ENCODE measurements at places on chromosomes 12 and 14. TPM values are rescaled to one million over a fixed set of nuclear protein-coding genes. Genes with fewer than 3 reads are reported as not detected.
A peak's percentile ranks its signal among the peaks of the same experiment; 100 is the strongest.

PDE3A gene
- total RNA-seq = 8.4 TPM

FAM161B gene
- total RNA-seq = 3.8 TPM

CCDC63 gene
- total RNA-seq = not detected

SLC10A1 gene
- not detected for total RNA-seq

GLIPR1L1 gene
- not detected for total RNA-seq

HIGD1C gene
- total RNA-seq = not detected

DNA sequence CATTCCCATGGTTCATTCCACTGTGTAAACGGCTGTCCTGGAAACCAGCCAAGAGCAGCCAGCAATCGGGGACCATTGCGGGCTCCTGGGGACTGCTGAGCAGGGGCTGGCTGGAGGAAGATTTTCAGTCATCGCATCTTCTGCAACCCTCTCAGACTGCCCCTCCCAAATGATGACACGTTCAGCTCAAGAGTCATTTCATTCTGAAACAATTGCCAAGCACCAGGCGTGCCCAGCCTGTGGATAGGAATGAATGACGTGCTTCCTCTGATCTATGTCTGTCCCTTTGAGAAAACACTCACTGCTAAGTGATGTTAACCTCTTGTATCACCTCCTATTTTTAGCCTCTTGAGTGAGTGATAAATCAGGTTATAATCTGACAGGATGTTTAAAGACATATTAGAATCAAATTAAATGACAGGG, 62.0 kb downstream of the NDUFA12 start:
- H3K36me3 ChIP-seq = no peaks in the 10 kb centered on the region
- peaks cover 7% of the 10 kb centered on the region for H3K4me1 ChIP-seq
- H3K4me3 ChIP-seq = no peak overlapping the region
- DNase-seq = no peak

DNA sequence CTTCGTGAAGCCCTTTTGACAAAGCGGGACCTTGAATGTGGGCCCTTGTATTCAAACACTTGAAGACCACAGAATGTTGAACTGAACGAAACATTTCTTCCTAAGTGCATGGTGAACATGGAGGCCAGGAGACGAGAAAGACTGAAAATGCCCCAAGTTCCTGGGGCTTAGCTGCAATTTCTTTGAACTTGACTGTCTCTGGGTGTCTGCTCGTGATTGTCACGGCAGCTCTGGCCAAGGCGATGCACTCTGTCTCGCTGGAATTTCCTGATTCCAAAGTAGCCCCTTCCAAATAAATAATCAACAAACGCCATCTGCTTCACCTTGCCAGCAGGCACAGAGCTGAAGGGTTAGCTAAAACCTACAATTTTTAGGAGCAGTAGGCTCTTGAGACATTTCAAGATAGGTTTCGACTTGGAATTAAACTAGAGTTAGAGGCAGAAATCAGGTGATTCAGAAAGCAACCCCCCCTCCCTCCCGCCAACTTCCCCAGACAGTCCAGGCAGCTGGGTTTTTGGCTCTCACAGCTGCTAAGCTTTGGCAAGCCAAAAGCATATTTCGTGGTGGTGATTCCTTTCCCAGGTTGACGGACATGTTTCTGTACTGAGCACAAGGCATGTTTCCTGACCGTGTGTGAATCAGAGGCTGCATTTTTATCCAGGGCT, 13.5 kb upstream of the IRF2BPL start:
- H3K4me1 ChIP-seq = peaks cover 96% of the 10 kb centered on the region
- H3K36me3 ChIP-seq = no peaks in the 10 kb centered on the region
- H3K27ac ChIP-seq = peak overlapping the region; percentile 96
- H3K4me3 ChIP-seq = no peak overlapping the region
- no peaks in the 10 kb centered on the region for H3K27me3 ChIP-seq

DNA sequence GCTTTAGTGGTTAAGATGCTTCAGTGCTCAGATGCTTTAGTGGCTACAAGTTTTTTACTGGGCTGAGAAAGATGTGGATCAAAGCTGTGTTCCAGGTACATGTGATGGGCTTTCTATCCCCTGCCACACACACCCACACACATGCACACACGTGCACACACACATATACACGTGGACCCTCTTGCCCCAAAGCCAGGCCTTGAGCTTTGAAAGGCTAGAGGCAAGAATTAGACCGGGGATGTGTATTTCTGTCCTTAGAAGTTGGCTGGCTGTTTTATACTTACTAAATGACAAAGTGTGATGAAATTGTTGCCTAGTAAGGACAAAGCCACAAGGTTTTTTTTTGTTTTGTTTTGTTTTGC, 376.5 kb downstream of the C12orf75 start:
- no peak overlapping the region for H3K27ac ChIP-seq
- H3K27me3 ChIP-seq = no peaks in the 10 kb centered on the region
- no peak for DNase-seq
- H3K4me1 ChIP-seq = peaks cover 6% of the 10 kb centered on the region
